ENCODE measurements at places on chromosomes 5 and 9. TPM values are rescaled to one million over a fixed set of nuclear protein-coding genes. Genes with fewer than 3 reads are reported as not detected.

GRCh38 chr5:28397502-28397941 is 1359.1 kb upstream of the CDH9 start:
- no peak for DNase-seq

DNA sequence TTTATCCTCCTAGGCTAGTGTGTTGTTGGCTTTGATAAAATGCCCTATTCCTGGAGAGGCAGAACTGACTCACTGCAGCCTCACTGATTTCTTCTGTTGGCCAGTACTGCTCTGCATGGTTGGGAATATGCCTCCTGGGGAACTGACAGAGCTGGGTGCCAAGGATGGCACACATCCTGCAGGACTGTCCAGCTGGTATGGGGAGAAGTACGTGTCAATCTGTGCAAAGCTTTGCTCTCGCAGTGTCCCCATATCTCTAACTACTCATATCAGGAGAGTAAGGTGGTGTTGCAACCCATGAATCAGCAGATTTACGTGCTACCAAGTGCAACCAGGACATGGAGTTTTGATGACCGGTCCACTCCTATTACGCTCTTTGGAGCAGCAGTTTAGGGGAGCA is 74.7 kb downstream of the TEK start:
- DNase-seq: no peak

GRCh38 chr9:112072721-112073638 is 102.1 kb downstream of the SUSD1 start:
- DNase-seq: no peak

DNA sequence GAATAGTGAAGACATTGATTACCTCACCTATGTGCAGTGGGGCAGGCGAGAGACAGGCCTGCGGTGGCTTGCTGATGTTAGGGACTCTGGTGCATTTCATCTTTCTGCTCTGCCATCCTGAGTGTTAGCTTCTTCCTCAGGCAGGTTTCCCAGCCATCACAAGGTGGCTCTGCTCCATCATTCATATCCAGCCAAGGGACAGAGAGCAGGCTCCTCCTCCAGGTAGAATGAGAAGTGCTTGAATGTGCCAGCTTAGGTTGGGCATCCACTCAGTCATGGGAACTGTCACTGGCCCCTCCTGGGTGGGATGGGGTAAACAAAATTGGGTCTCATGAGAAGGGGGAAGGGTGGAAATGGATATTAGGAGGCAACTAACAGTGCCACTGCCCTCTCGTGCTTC is 24.8 kb downstream of the GPR107 start:
- no peak for DNase-seq

DNA sequence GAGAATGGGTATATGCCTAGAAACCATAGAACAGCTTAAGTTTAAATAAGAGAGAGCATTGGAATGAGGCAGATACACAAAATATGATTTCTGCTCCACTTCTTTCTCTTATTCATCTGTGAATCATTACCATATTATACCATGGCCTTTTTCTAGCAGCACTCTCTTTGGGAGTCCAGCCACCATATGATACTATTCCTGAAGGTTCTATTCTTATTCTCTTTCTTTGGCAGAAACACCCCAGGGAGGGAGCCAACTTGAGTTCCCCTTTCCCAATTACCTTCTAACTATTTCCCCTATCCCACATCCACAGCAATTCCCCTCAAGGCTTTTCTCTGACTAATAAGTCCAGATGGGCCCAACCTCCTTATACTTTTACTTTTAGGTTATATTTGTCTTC is 55.9 kb downstream of the NDUFAF2 start:
- DNase-seq: no peak

- peak; percentile 80 for DNase-seq
These were observed 713 bp downstream of the MOB3B start for GRCh38 chr9:27528886-27529315.

GRCh38 chr5:149865746-149866145 is 78.8 kb downstream of the PDE6A start:
- DNase-seq: no peak

GRCh38 chr5:53607886-53608285 is 47.4 kb downstream of the NDUFS4 start:
- DNase-seq: no peak

GRCh38 chr5:36435516-36435915 is 133.8 kb upstream of the RANBP3L start:
- no peak for DNase-seq

DNA sequence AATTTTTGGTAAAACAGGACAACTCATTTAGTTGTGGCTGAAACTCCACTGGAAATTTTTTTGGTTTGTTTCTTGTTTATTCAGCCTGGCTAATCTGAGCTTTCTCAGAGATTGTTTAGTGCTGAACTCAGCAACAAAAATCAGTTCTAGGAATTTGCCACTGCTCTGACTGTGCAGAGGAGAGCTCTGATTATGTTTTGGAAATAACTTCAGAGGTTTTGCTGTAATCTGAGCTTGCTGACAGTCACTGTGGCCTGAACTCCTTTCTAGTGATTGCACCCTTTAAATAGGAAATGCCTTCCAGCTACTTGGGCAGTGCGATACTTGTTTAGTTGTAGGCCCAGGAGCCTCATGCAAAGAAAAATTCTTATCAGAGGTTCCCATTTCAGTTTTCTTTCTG is 60.2 kb downstream of the OSTF1 start:
- peak; percentile 70 for DNase-seq

- no peak for DNase-seq
These were observed 206.9 kb downstream of the FSTL4 start for GRCh38 chr5:133405275-133406034.

GRCh38 chr9:70083429-70083828 is 39.8 kb downstream of the MAMDC2 start:
- no peak for DNase-seq

DNA sequence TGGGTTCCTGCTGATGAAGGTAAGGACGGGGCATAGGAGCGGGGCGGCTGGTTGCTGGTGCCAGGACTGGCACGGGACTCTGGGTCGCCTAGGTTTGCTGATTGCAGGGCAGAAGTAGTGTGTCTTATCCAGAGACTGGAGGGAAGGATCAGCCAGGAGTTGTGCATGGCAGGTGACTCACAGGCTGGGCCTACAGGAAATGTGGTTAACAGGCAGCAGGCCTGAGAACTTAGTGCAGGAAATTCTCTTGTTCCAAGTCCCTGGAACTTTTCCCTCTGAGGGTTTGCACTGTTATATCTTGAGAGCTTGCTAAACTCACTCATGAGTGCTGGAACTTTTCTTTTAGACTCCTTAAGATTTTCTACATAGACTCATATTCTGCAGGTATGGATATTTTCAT is 95.1 kb downstream of the ANXA2R start:
- DNase-seq: no peak

- no peak for DNase-seq
These were observed 158.6 kb downstream of the ICE1 start for GRCh38 chr5:5581080-5581479.

DNA sequence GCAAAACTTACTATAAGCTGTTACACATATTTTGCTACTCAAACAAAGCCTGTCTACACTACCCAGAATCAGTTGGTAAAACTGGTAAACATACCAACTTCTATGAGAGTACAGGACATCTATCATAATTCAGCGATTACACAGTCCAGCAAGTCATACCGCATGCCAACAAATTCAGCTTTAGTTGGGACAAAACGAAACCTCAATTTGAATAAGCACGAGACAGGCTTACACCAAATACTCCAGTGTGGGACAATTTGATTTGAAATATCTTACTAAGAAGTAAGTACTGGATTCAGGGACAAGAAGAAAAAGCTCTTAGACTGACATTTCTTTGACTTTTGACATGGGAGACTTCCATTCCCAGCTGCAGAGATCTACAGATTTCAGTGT is 2.0 kb downstream of the NRG2 start:
- DNase-seq: no peak

CTNND2 gene
- polyA plus RNA-seq: 2.3 TPM

MED10 gene
- polyA plus RNA-seq: 39.2 TPM

ACER2 gene
- polyA plus RNA-seq: 2.7 TPM

CARD9 gene
- polyA plus RNA-seq: 0.66 TPM

DRD1 gene
- polyA plus RNA-seq: 0.11 TPM

C9orf57 gene
- polyA plus RNA-seq: not detected

ZSWIM6 gene
- 21.9 TPM for polyA plus RNA-seq
